Stimulated activated CD4-positive, alpha-beta T cell treated with anti-CD3 and anti-CD28 coated beads, Interleukin-12 subunit alpha, Interleukin-12 subunit beta, amount 100 ng/mL, for 48 hours (primary cell): ENCODE measurements at places on chromosomes 6 and 20.

DNA sequence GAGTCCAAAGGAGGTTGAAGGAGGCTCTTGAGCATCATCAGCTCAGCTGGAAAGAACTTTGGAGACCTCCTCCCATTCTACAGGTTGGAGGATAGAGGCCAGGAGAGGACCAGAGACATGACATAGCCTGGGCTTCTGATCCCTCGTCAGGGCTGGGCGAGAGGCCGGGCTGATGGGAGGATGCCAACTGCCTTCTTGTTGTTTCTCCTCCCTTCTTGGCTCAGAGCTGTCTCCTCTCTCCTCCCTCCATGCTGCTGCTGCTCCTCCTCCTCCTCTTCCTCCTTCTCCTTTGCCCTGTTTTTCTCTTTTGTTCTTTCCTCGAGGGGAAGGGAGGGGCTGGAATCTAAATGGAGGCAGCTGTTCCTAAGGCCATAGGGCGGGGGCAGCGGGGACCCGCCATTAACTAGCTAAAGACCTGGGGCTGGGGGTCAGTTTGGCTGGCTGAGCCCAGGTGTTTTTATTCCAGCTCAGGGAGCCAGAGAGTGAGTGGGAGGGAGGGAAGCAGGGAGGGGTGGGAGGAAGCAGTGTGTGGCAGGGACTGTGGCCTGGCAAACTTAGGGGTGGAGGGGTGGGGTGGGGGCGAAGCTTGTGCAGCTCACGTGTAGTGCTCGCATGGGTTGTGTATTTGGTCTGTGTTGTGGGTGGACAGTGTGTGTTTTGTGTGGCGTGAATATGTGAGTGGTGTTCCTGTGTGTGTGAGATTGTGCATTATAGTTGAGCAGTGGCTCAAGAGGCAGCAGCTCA, 84.8 kb downstream of the CD40 start:
- no peak for DNase-seq

GRCh38 chr20:24619212-24619611, 149.8 kb downstream of the SYNDIG1 start:
- DNase-seq, result no peak

DNA sequence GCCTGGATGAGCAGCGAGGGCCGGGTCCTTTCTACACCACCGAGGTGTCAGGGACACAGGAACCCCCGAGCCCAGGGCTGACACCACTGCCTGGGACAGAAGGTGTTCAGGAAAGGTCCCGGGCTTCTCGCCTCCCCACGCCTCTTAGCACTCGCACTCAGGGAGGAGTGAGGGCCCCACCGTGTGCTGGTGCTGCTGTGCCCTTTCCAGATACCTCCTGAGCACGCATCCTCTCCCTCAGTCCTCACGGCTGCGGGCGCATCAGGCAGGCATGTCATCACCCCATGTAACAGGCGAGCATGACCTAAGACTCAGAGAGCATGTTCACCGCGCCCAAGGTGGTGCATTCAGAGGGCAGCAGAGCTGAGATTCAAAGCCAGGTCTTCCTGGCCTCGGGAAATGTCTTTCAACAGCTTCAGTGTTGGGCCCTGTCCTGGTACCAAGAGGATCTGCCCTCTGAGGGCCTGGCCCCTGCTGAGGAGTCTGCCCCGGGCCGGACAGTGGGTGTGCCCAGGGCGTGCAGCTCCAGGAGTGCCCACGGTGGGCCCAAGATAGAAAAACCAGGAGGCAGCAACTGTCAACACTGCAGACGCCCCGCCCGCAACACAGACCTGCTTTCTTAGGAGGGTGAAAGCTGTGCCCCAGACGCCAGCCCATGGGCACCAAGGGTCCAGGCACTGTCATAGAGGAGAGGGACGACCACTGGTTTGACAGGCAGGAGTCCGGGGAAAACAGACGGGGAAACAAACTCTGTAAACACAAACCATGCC, 29.2 kb downstream of the TGM2 start:
- no peak for DNase-seq

GRCh38 chr6:131792091-131792496, 15.7 kb upstream of the ENPP1 start:
- no peak for DNase-seq

GRCh38 chr6:34284563-34285447, 36.0 kb upstream of the SMIM29 start:
- no peak for DNase-seq

- DNase-seq, result no peak
Measured at GRCh38 chr20:1961374-1961773, 32.5 kb downstream of the PDYN start.

- DNase-seq, result no peak
Measured at GRCh38 chr6:53766930-53767329, 27.9 kb upstream of the LRRC1 start.

DNA sequence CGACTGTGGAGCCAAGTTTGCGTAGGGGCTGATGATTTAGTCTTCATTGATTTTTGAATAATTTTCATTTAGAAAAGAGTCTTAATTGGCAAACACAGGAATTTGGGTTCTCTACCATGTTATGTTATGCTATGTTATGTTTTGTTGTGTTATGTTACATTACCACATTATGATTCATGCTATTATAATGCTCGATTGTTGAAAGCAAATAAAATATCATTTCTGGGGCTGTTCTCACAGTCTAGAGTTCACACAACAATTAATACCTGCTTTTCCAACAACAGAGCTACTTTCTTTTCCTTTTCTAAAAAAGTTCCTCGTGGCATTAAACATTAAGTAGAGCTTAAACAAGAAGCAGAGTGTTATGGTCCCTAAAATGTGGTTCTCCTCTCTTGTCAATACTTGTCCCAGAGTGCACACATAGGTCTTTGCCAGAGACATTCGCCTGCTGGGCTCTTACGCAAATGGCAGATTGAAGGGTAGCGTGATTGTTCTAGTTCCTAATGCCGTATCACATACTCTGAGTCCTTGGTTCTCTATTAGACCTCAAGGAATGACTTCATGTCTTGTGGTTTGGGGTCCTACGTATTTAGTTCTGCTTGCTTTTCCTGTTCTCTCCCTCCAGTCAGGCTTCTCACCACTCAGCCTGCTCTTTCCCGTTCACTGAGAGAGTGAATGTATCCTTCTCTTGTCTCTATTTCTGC, 370.3 kb downstream of the CD109 start:
- no peak for DNase-seq
